ENCODE measurements at places on chromosomes 7 and 10.
A peak's percentile ranks its signal among the peaks of the same experiment; 100 is the strongest.

- no peak for DNase-seq
Measured at GRCh38 chr7:47039904-47040303, 542.0 kb downstream of the TNS3 start.

DNA sequence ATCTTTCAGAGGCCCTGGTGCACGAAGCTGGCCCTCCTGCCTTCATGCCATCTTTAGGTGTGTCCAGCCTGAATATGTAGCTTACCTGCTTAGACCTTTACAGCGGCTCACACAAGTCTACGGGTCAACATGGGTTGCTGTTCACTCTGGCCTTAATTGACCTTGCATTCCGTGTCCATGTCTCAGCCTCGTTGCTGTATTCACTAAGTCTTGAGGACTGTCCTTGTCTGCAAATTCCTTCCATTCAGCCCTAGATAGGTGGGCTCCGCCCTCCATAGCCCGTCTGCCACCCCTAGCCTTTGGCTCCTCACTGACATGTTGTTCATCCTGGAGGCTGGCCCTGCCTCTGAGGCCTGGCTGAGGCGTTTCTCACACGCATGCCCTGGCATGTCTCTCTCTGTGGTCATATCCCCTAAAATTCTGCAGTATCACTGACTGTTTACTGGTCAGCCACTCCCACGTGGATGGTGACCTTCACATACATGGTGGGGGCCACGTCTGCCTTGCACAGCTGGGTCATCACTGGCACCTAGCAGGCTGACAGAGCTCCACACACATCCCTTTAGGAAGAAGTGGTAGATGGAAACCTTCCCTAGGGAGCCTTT lies 394.1 kb upstream of the MKI67 start:
- no peak for DNase-seq

DNA sequence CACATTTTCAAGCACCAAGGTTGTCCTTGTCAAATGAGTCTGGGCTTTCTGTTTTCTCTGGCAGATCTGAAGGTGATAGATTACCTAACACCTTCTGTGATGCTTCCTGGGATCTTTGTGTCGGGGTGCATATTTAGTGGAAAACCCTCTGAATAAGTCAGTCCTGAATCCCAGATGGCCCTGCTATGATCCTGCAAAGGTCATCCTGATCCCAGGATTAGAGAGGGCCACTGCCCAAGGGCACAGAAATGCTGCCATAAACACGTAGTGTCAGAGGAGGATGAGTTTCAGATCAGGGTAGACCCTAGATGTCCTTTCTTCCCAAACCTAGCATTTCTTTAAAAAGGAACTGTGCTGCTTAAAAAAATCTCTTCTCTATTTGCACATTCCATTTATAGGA lies 19.0 kb downstream of the AGR2 start:
- DNase-seq: no peak

DNA sequence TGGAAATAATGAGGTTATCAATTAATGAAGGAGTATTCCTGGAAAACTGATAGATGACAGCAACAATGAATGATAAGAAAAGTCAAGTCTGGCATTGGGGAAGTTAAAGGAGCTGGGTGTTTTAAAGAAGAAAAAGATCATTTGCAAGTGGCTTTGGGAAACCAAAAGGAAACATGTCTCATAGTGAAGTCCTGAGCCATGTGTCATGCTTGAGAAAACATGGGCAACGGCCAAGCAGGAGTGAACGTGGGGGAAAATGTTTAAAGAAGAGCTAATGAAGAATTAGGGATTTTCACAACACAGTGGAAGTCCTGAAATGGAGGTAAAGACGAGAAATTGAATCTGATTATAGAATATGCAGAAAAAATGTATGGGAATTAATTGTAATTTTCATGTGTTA lies 1383.2 kb upstream of the CELF2 start:
- DNase-seq: no peak

DNA sequence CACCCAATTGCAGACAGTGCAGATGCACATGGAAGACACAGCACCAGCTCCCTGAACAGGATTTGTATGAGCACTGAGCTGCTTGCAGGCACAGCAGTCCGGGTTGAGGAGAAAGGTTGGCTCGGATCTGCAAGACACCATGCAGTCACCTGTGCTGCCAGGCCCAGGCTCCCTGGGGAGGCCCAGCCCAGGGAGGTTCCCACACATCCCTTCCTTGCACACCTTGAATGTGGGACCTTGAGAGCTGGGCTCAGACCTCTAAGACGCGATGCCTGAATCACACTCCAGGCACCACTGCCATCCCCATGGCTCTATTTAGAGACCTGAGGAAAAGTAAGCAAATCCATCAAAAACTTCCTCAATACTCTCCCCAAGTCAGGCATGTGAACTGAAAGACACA lies 397.7 kb downstream of the TCERG1L start:
- no peak for DNase-seq

DNA sequence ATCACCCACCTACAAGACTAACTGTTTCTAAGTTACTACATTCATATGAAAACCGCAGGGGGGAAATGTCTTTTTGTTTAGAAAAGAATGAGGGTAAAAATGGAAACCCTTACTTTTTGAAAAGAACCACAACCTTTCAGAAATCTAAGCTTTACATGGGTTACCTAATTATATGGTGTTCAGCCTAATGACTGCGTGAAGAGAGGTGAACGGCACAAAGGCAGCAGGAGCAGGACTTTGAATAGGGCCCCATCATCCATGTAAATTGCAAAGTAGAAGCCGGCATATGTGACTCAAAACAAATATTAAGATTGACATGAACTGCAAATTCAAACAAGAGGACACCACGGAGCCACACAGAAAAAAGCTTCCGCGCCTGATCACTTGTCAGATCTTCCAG lies 25.1 kb downstream of the NEBL start:
- DNase-seq: no peak

GRCh38 chr7:123573341-123573740 lies 15.7 kb upstream of the NDUFA5 start:
- DNase-seq: no peak

DNA sequence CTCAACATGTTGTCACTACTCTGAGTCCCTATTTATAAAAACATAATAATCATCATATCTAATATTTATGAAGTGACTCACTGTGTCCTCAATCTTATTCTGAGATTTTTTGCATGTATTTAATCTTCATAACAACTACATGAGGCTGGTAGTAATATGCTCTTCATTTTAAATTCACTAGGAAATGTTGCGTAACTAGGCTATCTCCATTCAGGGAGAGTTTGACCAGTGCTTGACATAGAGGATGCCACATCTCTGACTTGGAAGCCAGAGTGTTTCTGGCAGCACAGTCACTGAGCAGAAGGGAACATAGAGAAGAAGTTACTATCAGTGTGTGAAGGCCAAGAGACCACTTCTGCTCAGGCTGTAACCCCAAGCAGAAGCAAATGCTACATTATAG lies 88.9 kb downstream of the FAM13C start:
- no peak for DNase-seq

DNA sequence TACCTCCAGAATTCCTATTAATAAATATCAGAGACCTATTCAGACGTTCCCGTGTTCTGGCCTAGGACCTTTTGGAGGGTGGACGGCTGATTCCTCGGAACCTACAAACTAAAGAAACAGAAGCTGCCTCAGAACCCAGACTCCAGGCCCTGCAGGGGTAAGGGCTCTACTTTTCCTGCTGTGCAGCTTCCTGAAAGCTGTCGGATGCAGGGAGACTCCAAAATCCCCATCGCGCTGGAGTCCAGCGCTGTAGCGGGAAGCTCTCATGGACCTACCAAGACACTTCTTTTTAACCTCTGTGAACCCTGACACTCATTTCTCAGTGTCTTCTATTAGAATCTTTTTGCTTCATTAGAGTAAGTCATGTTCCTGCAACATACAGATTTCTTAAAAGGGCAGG lies 244.5 kb upstream of the PITRM1 start:
- no peak for DNase-seq

GRCh38 chr7:157974678-157975230 lies 612.9 kb downstream of the PTPRN2 start:
- DNase-seq: no peak

- no peak for DNase-seq
Measured at GRCh38 chr10:88062798-88063472, 199.5 kb downstream of the PTEN start.

DNA sequence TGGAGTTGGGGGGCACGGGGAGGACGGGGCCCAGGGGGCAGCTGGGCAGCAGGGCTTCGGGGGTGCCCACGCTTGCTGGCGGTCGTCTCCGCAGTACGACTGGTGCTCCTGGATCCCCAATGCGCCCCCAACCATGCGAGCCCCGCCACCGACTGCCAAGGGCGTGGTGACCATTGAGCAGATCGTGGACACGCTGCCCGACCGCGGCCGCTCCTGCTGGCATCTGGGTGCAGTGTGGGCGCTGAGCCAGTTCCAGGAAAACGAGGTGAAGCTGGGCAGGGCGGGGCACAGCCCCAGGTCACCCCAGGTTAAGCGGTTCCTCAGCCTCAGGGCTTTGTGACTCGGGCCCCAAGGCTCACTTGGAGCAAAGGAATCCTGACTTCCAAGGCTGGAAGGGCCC lies 70.0 kb downstream of the ALOX5 start:
- DNase-seq: no peak

DNA sequence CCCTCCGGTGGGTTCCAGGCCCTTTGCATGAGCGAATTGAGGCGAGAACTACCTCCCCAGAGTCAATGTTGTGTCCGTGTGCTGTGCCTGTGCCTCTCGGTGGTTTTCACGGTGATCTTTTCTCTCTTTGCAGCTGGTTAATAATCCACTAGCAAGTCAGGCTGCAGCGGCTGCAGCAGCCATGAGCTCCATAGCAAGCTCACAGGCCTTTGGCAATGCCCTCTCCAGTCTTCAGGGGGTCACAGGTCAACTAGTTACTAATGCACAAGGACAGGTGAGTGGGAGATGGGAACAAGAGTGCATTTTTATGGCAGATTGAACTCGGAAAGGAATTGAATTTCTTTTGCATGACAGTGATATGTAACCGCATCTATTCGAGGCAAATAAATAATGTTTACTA lies 159.7 kb upstream of the YAE1 start:
- DNase-seq: no peak

- DNase-seq: peak; percentile 19
Measured at GRCh38 chr7:45001138-45001694, 1.2 kb downstream of the CCM2 start.

DNA sequence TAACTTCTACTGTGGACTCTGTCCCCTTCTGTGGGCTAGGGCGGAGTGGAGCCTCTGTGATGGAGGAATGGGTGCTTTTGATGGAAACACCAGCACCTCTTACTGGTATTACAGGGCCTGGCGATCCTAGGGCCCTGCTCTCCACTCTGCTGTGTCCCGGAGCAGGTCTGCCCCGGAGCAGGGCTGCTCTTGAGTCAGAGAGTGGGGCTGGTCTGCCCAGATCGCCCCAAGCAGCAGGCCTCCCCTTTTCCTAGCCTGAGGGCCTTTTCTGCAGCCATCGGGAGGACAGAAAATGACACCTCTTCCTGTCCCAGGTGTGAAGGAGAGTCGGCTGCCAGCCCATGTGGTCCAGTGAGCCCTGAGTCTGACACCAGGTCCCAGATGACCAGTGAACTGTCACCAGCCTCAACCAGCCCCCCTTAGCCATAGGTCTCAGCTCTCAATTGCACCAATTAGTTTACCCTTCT lies 1.4 kb downstream of the ZNF282 start:
- no peak for DNase-seq

DNA sequence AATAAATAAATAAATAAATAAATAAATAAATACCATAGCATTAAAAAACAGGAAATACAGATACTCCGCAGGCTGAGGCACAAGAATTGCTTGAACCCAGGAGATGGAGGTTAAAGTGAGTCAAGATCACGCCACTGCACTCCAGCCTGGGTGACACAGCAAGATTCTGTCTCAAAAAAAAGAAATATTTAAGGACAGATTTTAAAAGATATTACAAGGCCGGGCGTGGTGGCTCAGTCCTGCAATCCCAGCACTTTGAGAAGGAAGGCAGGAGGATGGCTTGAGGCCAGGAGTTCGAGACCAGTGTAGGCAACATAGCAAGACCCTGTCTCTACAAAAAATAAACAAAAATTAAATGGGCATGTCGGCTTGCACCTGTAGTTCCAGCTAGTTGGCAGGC lies 17.5 kb upstream of the SNX8 start:
- no peak for DNase-seq

GRCh38 chr7:137682596-137682995 lies 164.2 kb downstream of the DGKI start:
- DNase-seq: no peak

DNA sequence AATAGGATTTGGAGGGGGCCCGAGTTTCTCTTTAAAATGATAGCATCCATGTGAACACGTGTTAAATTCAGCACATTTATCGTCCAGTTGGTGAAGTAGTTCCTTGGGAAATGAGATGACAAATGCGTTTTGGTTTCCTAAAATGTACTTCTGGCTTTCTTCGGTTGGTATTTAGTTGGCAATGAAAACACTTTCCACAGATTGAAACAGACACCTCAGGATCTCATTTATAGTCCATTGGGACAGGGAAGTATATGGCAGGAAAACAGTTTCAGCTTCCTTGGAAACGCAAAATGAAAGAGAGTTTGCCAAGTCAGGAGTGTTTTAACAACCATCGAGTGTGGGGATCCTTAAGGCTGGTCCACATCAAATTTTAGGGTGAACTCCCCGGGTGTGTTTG lies 19.4 kb upstream of the LYZL1 start:
- DNase-seq: no peak

GRCh38 chr10:114307731-114308130 lies 68.7 kb downstream of the VWA2 start:
- DNase-seq: no peak

DNA sequence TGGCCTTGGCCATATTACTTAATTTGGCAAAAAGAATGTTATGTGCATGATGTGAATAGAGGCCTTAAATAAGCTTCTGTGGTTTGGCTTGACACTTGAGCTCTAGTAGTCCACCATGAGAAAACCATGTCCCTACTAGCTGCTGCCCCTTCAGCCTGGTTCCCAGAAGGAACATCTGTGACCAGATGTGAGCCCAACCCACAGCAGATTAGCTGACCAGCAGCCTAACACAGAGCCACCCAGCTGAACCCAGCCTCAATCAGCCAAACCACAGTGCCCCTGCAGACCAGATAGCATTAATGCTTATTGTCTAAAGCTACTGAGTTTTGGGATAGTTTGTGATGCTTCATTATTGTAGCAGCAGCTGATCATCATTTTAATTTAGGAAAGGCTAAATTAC lies 16.6 kb downstream of the JAZF1 start:
- DNase-seq: no peak
